ENCODE measurements at places on chromosomes 3 and 15. TPM values are rescaled to one million over a fixed set of nuclear protein-coding genes. Genes with fewer than 3 reads are reported as not detected.

Gene RYR3
- total RNA-seq = not detected

Gene ZMYND10
- 1.3 TPM for total RNA-seq

Gene MUSTN1
- 0.54 TPM for total RNA-seq

Gene GPR149
- total RNA-seq = not detected

Gene GPR62
- total RNA-seq = not detected

Gene TF
- 0.02 TPM for total RNA-seq

Gene MNS1
- total RNA-seq = 0.86 TPM

Gene KIF23
- total RNA-seq = 36.0 TPM

Gene SLC12A1
- total RNA-seq = not detected

Gene TOP2B
- total RNA-seq = 137 TPM

Gene ARHGAP11A
- 95.7 TPM for total RNA-seq

Gene HRG
- not detected for total RNA-seq

Gene C3orf22
- not detected for total RNA-seq

Gene AADACL2
- total RNA-seq = not detected

Gene PRR20G
- total RNA-seq = not detected

Gene CASR
- not detected for total RNA-seq

Gene TXNRD3
- 1.3 TPM for total RNA-seq

Gene RAB11A
- 163 TPM for total RNA-seq

Gene FBXW12
- total RNA-seq = 0.14 TPM

Gene SLC51B
- total RNA-seq = not detected

Gene GCSAM
- 1.7 TPM for total RNA-seq

Gene MAGEL2
- not detected for total RNA-seq

Gene RASGRP1
- 94.7 TPM for total RNA-seq

Gene SCAANT1
- total RNA-seq = not detected

Gene SLC2A2
- total RNA-seq = not detected

Gene RAB43
- total RNA-seq = 44.3 TPM

Gene TEX55
- total RNA-seq = not detected

Gene CHRM5
- total RNA-seq = not detected

Gene ZDHHC23
- 2.4 TPM for total RNA-seq

Gene TMEM158
- 0.66 TPM for total RNA-seq

Gene SEC62
- 72.1 TPM for total RNA-seq

Gene DUOXA2
- not detected for total RNA-seq

Gene EIF5A2
- 9.7 TPM for total RNA-seq

Gene GABRR3
- total RNA-seq = 0.05 TPM

Gene ITIH3
- total RNA-seq = not detected

Gene PIERCE2
- total RNA-seq = not detected

Gene PRICKLE2
- total RNA-seq = not detected

Gene LDHAL6B
- total RNA-seq = not detected

Gene TRPM1
- not detected for total RNA-seq

Gene ZNF662
- total RNA-seq = 0.12 TPM

Gene ZPLD1
- not detected for total RNA-seq

Gene CP
- not detected for total RNA-seq

Gene SMCO1
- total RNA-seq = not detected

Gene MYZAP
- total RNA-seq = not detected

Gene GOLGA6B
- total RNA-seq = not detected

Gene DNAJB11
- 74.0 TPM for total RNA-seq

Gene PPARG
- 4.6 TPM for total RNA-seq

Gene SENP8
- 1.7 TPM for total RNA-seq

Gene SPTBN5
- 0.65 TPM for total RNA-seq

Gene NLGN1
- total RNA-seq = not detected
